ENCODE measurements at places on chromosomes 2 and 18. TPM values are rescaled to one million over a fixed set of nuclear protein-coding genes. Genes with fewer than 3 reads are reported as not detected.

Gene FBXO36
- 3.5 TPM for total RNA-seq

- no peak for DNase-seq
Measured at GRCh38 chr18:75045272-75045671, 163.7 kb downstream of the PTGR3 start.

GRCh38 chr2:20196053-20196656 is 28.8 kb downstream of the SDC1 start:
- DNase-seq: no peak

GRCh38 chr2:74094291-74094690 is 53.4 kb downstream of the BOLA3 start:
- DNase-seq: no peak

DNA sequence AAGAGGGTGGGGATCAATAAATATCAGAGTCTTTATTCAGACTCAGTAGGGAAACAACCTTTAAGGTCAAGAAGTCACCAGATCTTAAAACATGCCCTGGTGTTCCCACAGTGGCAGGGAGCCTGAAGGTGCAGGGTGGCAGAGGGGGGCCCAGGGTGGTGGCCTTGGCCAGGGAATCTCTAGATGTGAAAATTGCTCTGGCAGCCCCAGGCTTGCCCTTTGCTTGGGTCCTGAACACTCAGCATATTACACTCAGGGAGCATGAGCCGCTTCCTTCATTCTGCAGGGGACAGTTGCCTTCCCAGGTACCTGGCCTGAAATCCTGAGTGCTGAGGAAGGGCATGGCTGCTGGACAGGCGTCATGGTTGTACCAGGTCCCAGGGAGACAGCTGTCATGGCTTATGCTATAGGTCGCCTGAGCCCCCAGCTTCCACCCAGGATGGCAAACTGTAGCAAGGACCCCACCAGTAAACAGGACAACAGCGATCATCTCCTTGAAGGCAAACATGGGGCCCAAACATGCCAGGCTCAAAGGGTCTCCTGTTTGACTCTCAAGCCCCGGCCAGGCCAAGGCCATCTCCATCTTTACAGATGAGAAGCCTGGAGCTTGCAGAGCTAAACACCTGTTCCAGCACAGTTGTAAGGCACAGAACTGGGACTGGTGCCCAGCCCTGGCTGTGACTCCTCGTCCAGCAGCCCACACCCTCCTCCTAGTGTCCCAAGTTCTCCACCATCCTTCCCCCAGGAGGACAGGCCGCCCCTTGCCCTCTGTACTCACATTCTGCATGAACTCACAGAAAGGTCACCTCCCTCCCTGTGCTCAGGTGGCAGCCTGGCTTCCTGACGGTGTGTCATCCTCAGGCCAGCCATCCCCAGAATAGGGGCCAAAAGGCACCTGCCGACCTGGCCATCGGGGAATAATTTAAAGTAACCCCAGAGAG is 14.6 kb downstream of the ABCG8 start:
- DNase-seq: no peak

Gene EHBP1
- total RNA-seq: 148 TPM

Gene TCF4
- total RNA-seq: 106 TPM

DNA sequence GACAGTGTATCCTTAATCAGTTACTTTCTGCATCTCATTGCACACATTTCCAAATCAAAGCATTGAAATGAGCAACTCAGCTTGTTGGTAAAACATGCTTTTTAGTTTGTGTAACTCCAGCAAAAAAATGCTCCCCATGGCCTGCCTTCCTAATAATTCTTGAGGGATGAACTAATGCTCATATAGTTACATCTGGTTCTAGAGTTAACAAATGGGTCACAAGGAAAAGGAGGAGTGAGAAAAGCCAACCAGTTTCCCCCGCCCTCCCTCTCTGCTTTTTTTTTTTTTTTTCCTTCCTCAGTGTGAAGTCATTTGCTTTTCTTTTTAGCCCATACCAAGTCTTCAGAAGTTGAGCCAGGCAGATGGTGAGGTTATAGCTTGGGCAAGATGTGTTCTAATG is 231.7 kb downstream of the MTX2 start:
- no peak for DNase-seq
